Hepatic stellate cell (primary cell): ENCODE measurements at places on chromosomes 3 and 15.

DNA sequence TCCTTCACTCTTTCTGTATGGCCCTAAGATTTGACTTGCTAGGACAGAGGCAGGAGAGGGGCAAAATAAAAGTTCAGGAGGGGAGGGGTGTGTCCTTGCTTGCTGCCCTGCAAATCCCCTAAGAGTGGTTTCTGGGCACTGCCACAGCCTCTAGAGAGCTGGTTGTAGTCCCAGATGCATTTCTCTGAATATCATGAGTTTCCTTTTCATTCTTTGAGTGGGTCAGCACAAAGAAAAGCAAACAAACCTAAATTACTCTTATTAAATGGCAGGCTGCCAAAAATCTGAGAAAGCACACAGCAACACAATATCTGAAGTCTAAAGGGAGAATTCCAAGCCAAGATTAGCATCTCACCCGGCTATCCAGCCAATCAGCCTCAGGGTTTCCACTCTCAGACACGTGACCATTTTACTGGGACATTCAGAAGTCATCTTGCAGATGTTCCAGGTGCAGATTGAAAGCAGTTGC is 919.3 kb downstream of the TUSC7 start:
- DNase-seq = peak; percentile 23

- no peak for DNase-seq
These were observed 22.9 kb upstream of the FGF12 start for GRCh38 chr3:192750201-192750600.

DNA sequence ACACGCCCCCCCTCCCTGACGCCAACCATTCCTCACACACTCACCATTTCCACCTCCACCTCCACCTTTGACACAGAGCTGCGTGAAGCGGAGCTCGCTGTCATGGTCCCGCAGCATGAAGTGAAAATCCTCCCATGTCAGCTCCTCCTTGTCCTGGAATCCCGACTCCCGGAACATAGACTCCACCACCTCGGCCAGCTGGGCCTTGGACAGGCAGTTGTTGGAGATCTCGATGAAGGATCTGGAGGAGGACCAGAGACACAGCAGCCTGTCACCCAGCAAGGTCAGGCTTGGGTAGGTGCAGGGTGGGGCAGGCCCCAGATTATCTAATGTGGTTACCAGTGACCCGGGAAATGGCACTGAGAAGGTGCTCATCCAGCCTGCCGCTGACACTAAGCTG is 12.2 kb downstream of the DUOX2 start:
- DNase-seq = no peak

- no peak for DNase-seq
These were observed 258.4 kb downstream of the GBE1 start for GRCh38 chr3:81503026-81503425.

DNA sequence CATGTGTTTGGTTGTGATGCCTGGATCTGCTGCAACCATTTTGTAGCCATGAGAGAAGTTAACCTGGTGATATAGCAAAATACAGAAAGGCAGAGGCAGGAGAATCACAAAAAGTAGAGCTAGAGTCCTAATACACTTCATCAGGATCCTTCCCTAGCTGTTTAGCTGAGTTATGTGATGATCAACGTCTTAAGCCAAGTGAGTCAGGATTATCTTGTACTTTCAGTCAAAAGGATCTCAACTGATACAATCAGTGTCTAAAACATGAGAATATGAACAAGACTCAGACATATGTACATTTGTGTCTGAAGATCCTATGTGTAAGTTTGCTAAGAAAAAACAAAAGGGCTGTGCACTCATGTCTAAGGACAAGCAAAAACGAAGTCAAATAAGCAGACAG is 236.9 kb downstream of the NTRK3 start:
- no peak for DNase-seq

DNA sequence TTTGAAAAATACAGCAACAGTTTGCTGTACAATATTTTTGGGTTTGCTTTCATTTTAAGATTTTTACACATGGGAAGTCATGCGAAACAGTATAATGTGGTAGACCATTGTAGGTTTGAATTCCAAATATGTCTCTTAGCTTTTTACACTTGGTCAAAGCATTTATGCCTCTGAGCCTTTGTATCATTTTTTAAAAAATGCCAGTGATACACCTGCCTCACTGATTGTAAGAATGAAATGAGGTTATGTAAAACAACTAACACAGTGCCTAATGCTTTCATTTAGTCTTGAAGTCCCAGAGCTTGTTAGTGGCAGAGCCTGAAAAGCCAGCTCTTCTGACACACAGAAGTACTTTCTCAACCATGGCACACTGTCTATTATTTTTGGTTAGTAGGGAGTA is 202.0 kb downstream of the UBE2E2 start:
- DNase-seq = no peak

- no peak for DNase-seq
These were observed 73.7 kb downstream of the PIK3CB start for GRCh38 chr3:138761002-138761401.

DNA sequence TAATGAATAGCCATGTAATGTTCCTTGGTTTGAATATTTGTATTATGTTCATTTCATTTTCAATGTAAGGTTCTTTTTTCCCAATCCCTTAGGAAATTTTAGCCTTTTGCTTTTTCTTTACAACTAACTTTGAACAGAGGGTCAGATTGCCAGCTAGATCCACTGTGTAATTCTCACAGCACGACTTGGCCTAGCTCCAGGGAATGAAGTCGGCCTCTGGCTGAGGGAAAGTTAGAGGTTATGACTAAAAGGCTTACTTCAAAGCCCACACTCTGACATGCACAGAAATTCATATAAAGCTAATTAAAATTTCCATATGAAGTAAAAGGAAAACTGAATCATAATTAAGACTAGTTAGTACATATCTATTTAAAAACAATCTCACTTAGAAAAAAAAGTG is 38.7 kb downstream of the ROBO1 start:
- no peak for DNase-seq

- DNase-seq = no peak
These were observed 287.6 kb downstream of the BCHE start for GRCh38 chr3:165549665-165550064.

DNA sequence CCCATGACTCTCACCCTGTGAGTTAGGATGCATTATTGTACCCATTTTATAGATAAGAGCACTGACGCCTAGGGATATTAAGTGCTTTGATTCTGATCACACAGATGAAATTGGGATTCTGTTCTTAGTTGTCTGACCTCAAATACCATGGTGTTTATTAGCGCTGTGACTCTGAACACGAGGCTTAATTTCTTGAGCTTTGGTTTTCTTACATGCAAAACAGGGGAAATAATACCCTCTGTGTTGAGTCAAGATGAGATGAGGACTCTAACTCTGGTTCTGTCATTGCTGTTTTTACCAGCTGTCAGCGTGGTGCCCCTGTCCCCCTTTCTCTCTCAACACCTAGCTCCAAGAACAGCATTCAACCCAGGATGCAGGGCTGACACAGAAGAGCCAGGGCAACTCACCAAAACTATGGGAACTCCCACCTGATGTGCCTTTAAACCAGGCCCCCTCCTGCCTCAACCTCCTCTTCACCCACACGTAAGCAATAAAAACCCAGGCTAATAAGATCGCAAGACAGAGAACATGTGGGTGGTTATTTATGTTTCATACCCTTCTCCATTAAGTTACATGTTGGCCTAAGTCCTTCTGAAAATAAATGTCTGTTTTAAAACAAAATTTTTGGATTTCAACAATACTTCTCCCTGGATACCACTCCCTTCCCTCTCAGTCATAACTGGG is 100.1 kb upstream of the SPATA12 start:
- no peak for DNase-seq

- peak; percentile 17 for DNase-seq
These were observed 400.8 kb upstream of the PROK2 start for GRCh38 chr3:72185549-72186399.

DNA sequence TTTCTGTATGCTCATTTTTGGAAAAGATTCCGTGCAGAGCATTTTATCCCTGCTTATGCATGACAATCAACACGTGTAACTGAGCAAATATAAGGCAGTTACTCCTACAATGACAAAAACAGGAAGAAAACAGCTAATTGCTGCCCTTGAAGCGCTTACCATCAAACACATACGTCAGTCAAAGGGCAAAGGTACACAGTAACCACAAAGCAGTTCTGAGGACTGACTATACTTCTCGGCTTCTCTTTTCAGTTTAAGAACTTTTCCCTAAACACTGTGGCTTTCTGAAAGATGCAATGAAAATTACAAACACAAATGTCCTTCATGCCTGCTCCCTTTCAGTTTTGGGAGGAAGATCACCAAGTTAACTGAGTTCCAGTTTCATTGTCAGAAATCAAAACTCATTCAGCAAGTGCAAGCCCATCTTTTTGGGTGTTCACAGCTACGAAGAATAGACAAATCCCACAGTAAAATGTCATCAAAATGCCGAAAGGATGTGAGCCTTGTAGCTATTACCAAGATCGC is 602.8 kb downstream of the FOXP1 start:
- no peak for DNase-seq

- DNase-seq = peak; percentile 8
These were observed 38.3 kb downstream of the MYH15 start for GRCh38 chr3:108472001-108472591.

- DNase-seq = no peak
These were observed 156.0 kb upstream of the MRPL3 start for GRCh38 chr3:131658771-131659170.

GRCh38 chr15:67096546-67097294 is 31.3 kb downstream of the SMAD3 start:
- DNase-seq = no peak

DNA sequence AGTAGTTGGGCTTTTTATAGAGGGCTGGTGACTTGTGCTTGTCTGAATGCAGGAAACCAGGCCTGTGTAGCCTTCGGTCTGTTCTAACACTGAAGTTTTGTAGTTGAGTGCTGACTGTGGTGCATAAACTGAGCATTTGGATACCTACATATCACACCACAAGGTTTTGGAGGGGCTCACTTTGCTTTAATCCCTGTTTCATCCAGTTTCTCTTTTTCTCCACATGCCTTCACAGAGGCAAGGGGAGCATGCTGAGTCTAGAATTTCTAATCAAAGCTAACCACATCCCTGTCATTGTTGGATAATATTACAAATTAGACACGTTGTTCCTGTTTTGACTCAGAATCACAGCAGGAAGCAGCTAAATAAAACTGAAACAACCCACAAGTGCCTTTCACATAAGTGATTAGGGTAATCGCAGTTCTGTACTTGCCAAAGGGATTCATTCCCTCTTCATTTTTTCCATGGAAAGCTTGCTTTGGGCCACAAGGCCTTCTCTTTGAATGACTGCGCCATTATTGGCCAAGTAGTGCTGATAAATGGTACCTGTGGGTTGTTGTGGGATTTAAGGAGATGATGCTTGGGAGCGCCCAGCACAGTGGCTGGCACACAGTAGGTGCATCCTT is 48.9 kb downstream of the TGFBR2 start:
- no peak for DNase-seq

DNA sequence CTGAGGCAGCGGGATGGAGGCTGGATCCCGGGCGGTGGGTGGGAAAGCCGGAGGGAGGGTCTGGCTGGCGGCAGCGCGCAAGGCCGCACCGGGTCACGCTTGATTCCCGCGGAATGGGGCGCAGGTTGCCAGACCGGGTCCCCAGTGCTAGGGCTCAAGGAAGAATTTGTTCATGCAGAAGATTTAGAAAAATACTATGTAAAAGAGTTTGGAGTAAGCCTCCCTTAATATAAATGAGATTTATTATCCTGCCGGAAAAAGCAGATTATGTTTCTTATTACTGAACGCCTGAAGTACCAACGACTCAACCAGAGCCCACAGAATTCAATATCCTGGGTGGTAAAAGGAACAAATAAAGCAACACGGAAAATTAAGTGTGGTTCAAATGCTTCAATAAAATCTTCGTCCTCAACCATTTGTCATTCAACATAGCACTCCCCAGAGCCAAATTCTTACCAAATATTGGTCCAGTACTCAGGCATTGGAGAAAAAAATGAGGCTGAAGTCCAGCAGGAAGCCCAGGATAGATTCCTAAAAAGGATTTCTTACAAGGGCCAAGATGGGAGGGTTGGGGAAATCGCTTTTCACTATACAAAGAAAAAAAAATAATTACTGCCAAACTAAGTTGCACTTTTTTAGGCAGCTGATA is 1.2 kb upstream of the ZBTB20 start:
- DNase-seq = no peak

DNA sequence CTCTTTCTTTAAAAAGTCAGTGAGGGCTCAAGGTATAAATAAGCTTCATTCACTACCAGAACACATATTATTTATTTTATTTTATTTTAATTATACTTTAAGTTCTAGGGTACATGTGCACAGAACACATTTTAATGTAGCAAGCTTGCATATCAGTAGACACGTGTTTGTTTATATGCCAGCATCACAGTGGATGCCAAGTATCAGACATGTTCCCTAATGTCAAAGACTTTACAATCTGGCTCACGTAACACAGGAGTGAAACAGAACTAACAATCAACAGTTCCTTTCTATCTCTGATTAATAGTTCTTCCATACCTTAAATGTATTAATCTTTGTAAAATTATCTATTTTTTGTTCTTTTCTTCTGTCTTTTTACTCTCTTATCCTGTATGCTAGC is 23.3 kb upstream of the ENTPD3 start:
- DNase-seq = no peak

GRCh38 chr15:44029003-44029402 is 166.1 kb downstream of the FRMD5 start:
- no peak for DNase-seq

DNA sequence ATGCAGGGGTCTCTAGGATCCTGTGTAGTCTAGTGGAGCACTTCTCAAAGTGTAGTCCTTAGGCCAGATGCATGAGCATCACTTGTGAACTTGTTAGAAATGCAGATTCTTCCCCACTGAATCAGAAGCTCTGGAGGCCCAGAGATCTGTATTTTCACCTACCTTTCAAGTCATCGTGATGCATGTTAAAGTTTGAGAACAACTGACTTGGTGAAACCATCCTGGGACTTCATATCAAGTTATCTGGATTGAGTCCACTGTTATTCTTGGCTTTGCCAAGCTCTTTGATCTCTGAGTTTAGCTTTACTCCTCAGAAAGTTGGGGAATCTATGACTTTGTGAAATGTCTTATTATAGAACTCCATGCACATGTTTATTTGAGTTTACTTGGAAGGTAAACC is 78.5 kb downstream of the ARNT2 start:
- DNase-seq = no peak

DNA sequence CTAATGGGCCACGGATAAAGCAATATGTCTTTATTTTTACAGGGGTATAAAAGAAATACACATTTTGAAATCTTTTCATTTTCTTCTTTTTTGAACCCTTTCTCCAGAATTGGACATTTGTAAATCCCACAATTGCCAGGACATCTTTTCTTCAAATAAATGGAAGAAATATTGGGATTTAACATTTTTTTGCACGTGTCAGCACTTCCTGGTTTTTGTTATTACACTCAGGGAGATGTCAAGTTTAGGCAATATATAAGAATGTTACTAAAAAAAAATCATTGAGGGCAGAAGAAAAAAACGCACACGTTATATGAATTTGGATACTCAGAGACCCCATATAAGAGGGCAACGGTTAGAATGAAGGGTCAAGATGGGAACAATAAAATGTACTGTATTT is 78.3 kb upstream of the TMCO5A start:
- no peak for DNase-seq

GRCh38 chr3:43435706-43436105 is 149.4 kb downstream of the SNRK start:
- no peak for DNase-seq
